ENCODE measurements at places on chromosomes 13 and 19.

DNA sequence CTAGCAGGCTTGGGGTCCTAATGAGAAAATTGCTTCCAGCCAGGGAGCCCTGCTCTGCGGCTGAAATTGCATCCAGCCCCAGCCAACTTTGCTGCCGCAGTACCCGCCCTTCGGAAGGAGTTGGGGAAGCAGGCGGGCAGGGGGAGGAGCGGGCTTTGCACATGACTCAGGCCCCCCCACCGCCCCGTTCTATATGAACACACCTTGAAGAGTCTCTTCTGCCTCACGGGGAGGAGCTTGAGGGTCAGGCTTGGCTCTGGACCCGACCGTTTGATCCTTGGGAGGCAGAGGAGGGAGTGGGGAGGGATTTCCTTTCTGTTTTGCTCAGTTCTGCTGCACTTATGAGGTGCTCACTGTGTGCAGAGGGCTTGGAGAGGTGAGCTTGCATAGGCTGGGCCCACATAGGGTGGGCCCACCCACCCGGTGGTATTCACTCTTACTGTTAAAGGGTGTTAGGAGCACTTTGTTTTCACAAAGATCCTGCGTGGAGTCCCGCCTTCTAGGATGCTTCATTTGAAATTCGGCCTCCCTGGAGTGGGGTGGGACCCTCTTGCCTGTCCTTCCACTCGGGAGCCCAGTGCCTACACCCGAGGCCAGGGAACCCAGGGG is 46.5 kb downstream of the LYL1 start:
- no peak for DNase-seq

GRCh38 chr19:30529876-30530275 is 157.7 kb downstream of the ZNF536 start:
- no peak for DNase-seq

- no peak for DNase-seq
Measured at GRCh38 chr13:80336370-80336769, 4.6 kb downstream of the SPRY2 start.

DNA sequence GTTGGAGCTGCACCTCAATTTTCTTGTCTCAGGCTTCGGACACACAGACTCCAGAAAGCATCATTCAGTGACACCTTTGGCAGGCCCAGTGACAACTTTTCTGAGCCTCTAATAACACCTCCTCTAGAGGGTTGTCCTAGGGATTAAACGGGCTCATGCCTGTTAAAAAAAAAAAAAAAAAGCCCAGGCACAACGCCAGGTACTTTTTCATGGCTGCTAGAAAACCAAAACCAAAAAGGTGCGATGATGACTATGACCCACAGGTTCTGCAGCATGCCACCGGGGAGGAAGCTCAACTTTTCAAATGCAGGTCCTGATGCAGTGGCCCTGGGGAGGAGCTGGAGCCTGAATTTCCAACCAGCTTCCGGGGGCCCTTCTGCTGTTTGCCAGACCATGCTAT is 184.2 kb downstream of the ABCC4 start:
- no peak for DNase-seq

- DNase-seq: no peak
Measured at GRCh38 chr13:48014359-48014758, 13.3 kb upstream of the SUCLA2 start.

DNA sequence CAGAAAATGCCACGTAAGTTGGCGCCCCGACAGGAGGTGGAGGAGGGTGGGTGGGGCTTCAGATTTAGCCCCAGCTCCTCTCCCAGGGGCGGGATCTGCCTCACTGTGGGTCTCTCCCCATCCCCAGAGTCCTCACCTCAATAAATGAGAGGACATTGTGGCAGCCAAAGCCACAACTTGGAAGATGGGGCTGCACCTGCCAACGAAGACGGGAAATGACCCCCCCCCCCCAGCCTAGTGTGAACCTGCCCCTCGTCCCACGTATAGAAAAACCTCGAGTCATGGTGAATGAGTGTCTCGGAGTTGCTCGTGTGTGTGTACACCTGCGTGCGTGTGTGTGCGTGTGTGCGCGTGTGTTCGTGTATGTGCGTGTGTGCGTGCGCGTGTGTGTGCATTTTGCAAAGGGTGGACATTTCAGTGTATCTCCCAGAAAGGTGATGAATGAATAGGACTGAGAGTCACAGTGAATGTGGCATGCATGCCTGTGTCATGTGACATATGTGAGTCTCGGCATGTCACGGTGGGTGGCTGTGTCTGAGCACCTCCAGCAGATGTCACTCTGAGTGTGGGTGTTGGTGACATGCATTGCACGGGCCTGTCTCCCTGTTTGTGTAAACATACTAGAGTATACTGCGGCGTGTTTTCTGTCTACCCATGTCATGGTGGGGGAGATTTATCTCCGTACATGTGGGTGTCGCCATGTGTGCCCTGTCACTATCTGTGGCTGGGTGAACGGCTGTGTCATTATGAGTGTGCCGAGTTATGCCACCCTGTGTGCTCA is 1.5 kb upstream of the TRAPPC5 start:
- DNase-seq: no peak

DNA sequence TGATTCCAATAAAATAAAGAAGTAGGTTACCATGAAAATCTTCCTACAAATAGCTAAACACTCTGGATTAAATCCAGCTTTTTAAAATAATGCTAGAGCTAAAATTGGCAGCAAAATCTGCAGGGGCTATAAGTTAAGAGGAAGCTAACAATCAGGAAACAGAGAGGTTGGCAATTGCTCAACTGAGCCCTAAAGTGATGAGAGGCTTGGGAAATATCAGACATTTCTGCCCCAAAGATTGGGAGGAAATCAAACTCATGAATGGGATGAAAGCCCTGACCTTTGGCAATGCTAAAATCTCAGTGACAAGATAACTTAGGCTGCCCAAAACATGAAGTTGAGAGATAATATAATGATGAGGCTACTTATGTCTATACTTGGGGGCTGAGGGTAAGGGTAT is 1437.9 kb downstream of the EFNB2 start:
- no peak for DNase-seq

- DNase-seq: no peak
Measured at GRCh38 chr13:67366533-67366932, 136.4 kb upstream of the PCDH9 start.

- no peak for DNase-seq
Measured at GRCh38 chr19:41801031-41801430, 4.6 kb downstream of the CEACAM3 start.

DNA sequence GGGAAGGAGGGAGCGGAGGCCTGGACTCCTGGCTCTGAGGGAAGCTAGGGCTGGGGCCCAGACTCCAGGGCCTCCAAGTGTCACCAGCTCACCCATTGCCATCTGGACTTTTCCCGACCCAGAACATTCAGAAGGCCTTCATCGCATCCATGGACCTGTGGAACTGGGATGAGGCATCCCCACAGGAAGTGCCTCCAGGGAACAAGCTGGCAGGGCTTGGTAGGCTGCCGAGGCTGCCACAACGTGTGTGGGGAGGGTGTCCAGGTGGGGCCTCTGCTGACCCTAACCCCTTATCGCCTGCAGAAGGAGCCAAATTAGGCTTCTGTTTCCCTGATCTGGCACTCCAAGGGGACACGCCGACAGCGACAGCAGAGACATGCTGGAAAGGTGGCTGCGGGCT is 767 bp downstream of the ETV2 start:
- DNase-seq: no peak

DNA sequence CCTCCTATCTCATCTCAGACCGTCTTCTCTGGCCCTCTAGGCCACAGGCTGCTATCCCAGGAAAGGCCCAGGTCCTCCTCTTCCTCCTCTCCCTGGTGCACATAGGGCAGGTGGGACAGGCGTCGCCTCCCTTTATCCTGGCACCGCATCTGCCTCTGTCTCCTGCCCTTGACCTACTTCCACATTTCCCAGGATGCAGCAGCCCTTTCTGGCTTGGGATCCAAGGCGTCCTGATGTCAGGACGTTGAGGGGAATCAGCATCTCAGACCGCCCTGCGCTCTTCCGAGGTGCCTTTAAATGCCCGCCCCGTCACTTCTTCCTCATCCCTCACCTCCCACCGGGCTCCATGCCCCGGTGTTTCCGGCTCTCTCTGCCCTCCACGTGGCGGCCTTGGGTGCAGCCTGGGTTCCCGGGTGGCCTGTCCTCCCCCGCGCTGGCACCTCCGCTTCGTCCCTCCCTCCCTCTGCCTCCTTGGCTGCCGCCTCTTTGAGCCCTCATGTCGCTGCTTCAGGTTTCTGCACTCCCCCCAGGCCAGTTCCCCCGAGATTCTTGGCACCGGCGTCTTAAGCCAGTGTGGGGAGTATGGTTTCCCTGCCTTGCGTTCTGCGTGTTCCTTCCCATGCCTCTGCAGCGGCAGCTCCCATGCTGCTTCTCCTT is 66.3 kb downstream of the KDM4B start:
- DNase-seq: no peak

GRCh38 chr13:103859952-103860351 is 793.7 kb upstream of the SLC10A2 start:
- DNase-seq: no peak

DNA sequence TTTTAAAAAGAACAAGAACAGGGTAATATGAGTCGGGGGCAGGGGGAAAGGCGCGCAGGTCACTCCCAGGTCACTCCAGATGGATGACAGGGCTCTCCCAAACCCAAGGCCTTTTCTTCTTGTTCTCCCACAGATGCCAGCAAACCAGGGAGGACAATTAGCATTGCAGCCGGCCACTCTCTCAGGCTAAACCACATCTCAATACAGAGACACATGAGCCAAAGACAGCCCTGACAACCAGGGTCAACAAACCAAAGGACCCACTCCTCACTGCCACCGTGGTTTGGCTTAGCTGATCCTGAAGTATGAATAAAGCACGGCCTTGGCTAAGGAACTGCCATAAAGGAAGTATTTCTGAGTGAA is 47.3 kb downstream of the LATS2 start:
- DNase-seq: no peak

GRCh38 chr13:91405240-91405639 is 6.8 kb downstream of the GPC5 start:
- DNase-seq: no peak

GRCh38 chr13:77388944-77389624 is 62.2 kb upstream of the MYCBP2 start:
- no peak for DNase-seq

- no peak for DNase-seq
Measured at GRCh38 chr19:40702337-40703012, 12.0 kb upstream of the NUMBL start.

- no peak for DNase-seq
Measured at GRCh38 chr13:45811891-45812694, 39.5 kb downstream of the SIAH3 start.

GRCh38 chr13:51118809-51119431 is 7.8 kb upstream of the C13orf42 start:
- no peak for DNase-seq

- DNase-seq: no peak
Measured at GRCh38 chr19:58196901-58197616, 14.2 kb downstream of the ZNF274 start.

DNA sequence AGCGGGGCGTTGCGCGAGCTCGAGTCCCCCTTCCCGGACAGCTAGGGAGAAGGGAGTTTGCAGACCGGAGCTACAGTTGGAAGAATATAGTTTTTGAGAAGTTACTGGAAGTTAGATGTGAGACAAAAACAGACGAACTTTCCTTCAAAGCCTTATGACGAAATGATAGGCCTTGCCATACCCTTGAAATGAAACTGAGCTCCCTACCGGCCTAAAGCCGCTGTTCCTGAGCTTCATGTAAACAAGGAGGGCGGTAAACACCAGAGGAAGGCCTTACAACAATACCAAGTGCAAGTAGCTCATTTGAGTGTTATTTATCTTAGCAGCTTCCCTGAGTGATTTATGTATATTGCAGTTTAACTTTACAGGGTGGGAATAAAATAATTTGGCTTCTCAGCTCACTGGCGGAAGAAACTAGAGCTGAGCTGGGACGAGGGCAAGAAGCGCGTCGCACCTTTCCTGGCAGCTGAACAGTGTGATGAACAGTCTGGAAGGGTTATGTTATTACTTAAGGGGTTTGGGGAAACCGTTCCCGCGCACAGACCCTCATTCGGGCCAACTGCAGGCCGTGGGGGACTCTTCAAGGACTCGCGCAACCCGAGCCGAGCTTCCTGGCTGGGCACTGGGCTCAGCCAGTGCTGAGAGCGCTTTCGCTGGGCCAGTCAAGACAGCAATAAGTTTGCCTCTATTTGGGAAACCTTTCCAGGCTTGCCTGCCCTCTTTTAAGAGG is 111.2 kb downstream of the KCNRG start:
- no peak for DNase-seq

GRCh38 chr13:33194820-33195692 is 90.5 kb downstream of the STARD13 start:
- no peak for DNase-seq
